Type B pancreatic cell (in vitro differentiated cells): ENCODE measurements at places on chromosomes 3 and 15. TPM values are rescaled to one million over a fixed set of nuclear protein-coding genes. Genes with fewer than 3 reads are reported as not detected.

GRCh38 chr3:161163297-161163696 lies 57.8 kb upstream of the NMD3 start:
- DNase-seq: no peak
- H3K4me3 ChIP-seq: no peak overlapping the region
- no peaks in the 10 kb centered on the region for H3K4me1 ChIP-seq
- H3K27ac ChIP-seq: no peak overlapping the region
- no peaks in the 10 kb centered on the region for H3K36me3 ChIP-seq

GRCh38 chr15:96349034-96349856 lies 18.7 kb downstream of the NR2F2 start:
- peaks cover 4% of the 10 kb centered on the region for H3K36me3 ChIP-seq
- peaks cover 82% of the 10 kb centered on the region for H3K4me1 ChIP-seq
- H3K4me3 ChIP-seq: peak overlapping the region; percentile 95

- peaks cover 22% of the 10 kb centered on the region for H3K4me1 ChIP-seq
- no peaks in the 10 kb centered on the region for H3K36me3 ChIP-seq
- no peak overlapping the region for H3K27ac ChIP-seq
- H3K27me3 ChIP-seq: no peaks in the 10 kb centered on the region
These were observed 128.1 kb downstream of the RPL22L1 start for GRCh38 chr3:170741756-170742529.

GRCh38 chr15:42108806-42109205 lies 14.4 kb upstream of the PLA2G4D start:
- peaks cover 4% of the 10 kb centered on the region for H3K4me1 ChIP-seq
- H3K27me3 ChIP-seq: no peaks in the 10 kb centered on the region
- no peak overlapping the region for H3K27ac ChIP-seq
- no peak overlapping the region for H3K4me3 ChIP-seq
- DNase-seq: no peak

DNA sequence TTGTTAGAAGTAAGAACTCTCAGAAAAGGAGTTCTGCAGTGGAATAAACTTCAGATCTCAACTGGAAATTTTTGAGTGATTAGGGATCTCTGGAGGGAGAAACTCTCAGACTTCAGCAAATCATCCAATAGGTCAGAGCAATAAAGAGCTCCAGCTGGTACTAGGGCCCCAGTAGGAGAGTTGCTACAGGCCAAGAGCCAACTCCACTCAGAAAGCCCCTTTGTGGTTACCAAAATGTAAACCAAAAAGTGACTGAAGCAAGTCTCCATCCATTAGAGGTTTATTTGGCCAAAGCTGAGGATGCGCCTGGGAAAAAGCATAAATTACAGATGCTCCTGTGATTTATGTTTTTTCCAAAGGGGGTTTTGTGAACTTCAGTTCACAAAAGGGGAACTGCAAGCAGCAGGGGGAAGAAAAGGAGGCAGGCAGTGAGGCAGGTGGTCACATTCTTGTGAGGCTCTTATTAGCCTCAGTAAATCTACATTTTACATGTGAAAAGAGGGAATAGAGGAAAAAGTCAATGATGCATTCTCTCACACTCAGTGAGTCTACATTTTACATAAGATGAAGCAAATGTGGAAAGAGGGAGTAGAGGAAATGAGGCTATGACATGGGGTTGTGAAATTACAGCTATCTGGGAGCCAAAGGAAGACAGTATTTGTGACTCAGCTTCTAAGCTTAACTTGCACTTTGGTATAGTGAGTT lies 92.4 kb upstream of the DAZL start:
- no peaks in the 10 kb centered on the region for H3K36me3 ChIP-seq
- H3K4me3 ChIP-seq: no peak overlapping the region
- H3K27ac ChIP-seq: no peak overlapping the region
- peaks cover 12% of the 10 kb centered on the region for H3K4me1 ChIP-seq
- no peak for DNase-seq
- no peaks in the 10 kb centered on the region for H3K27me3 ChIP-seq

GRCh38 chr3:136151219-136151618 lies 44.9 kb downstream of the MSL2 start:
- H3K36me3 ChIP-seq: peaks cover 28% of the 10 kb centered on the region
- peak overlapping the region; percentile 32 for H3K27ac ChIP-seq
- no peaks in the 10 kb centered on the region for H3K27me3 ChIP-seq
- H3K4me3 ChIP-seq: no peak overlapping the region
- DNase-seq: no peak
- H3K4me1 ChIP-seq: peaks cover 13% of the 10 kb centered on the region

DNA sequence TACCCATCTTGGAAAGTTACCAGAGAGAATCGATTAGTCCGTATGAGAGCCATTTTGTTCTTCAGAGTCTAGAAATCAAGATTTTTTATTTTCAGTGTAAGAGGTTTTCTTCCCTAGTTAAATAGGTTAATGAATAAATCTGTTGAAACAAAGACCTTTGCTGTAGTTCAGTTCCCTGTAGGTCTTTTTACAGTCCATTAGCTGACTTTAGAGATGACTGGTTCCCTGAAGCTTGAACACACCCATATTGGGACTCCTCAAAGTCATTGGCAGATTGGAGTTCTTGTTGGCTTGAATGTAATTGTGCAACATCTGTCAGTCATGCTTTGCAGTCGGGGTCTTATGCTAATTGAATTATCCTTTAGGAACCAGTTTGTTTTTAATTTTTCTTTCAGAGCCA lies 45.3 kb downstream of the SEMA6D start:
- no peak overlapping the region for H3K4me3 ChIP-seq
- H3K36me3 ChIP-seq: peaks cover 43% of the 10 kb centered on the region
- H3K4me1 ChIP-seq: peaks cover 4% of the 10 kb centered on the region
- H3K27ac ChIP-seq: no peak overlapping the region
- no peaks in the 10 kb centered on the region for H3K27me3 ChIP-seq
- DNase-seq: no peak

DNA sequence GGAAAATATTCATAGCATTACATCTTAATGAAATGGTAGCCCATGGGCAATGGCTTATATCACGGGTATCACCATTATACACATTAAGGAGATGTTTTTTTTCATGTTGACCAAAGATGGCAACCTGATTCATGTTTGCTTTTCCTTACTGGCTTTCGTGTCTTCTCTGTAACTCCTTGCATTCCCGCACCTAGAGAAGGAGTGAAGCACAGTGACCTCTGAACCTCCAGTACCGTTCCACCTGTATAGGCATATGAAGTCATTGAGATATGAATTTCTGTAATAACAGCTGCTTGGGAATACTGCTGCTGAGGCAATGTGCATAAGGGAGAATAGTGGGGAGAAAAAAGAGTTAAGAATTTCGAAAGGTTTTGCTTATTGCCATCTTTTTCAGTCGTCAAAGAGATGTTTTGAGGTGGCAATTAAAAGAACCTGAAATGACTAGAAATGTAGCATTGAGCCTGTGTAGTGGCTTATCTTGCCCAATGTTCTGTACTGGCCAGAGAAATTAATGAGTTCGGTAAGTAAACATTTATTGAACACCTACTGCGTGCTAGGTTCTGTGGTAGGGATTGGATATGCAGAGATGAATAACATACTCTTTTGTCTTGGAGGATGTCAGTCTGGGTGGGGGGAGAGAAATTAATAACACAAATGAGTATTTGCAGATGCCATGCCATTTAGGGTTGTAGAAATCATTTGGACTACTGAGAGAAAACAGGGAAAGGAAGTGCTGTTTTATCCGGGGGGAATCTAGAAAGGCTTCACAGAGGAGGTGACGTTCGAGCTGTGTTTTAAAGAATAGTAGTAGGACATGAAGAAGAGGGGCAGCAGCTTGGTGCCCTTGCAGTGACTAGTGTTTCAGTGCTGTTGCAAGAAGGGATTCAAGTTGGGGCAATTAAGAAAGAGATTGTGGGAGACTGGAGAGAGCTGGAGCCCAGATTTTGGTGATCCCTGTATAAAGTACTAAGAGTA lies 2.5 kb downstream of the FEM1B start:
- DNase-seq: no peak
- H3K4me1 ChIP-seq: peaks cover 37% of the 10 kb centered on the region
- peak overlapping the region; percentile 95 for H3K27ac ChIP-seq
- no peaks in the 10 kb centered on the region for H3K27me3 ChIP-seq

DNA sequence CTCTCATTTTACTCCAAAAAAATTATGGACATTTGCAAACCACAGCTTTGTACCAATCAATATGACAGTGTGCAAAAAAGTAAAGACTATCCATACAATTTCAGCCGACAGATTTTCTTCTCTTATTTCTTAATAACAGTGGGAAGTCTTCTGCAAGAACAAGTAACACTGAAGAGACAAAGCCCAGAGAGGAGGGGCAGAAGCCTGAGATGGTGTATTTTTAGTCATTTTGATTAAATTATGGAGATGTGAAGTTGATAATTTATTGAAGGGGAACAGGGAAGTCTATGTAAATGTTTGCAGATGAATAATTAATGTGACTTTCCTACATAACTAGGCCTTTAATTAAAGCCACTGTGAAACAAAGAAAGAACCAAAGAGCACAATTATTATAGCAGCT lies 45.7 kb upstream of the IGSF11 start:
- no peaks in the 10 kb centered on the region for H3K36me3 ChIP-seq
- H3K4me1 ChIP-seq: no peaks in the 10 kb centered on the region
- no peaks in the 10 kb centered on the region for H3K27me3 ChIP-seq
- DNase-seq: no peak
- H3K4me3 ChIP-seq: no peak overlapping the region

GRCh38 chr3:67976663-67977062 lies 322.3 kb upstream of the SUCLG2 start:
- H3K4me3 ChIP-seq: no peak overlapping the region
- no peaks in the 10 kb centered on the region for H3K36me3 ChIP-seq
- H3K27ac ChIP-seq: no peak overlapping the region
- no peak for DNase-seq

GRCh38 chr15:70324001-70324974 lies 226.6 kb upstream of the TLE3 start:
- H3K4me1 ChIP-seq: peaks cover 48% of the 10 kb centered on the region
- DNase-seq: peak; percentile 68
- H3K36me3 ChIP-seq: no peaks in the 10 kb centered on the region
- H3K27ac ChIP-seq: peak overlapping the region; percentile 77
- peaks cover 10% of the 10 kb centered on the region for H3K27me3 ChIP-seq

DNA sequence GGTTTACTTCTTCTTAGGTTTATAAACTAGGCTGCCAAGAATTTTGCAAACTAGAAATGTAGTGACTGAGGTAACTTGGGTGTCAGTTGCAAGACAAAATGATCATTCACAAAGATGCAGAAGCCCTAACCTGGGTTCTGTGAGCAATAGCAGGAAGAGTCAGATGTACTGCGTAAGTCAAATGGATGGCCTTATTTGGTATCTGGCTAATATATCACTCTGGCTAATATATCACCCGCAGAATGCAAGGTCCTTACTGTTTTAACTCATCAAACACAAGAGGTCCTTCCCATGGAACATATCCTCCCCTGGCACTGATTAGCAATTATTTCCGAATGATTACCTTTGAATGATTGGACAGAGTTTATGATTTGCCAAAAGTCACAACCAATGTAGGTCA lies 37.4 kb downstream of the RBMS3 start:
- no peak for DNase-seq
- H3K27me3 ChIP-seq: no peaks in the 10 kb centered on the region

DNA sequence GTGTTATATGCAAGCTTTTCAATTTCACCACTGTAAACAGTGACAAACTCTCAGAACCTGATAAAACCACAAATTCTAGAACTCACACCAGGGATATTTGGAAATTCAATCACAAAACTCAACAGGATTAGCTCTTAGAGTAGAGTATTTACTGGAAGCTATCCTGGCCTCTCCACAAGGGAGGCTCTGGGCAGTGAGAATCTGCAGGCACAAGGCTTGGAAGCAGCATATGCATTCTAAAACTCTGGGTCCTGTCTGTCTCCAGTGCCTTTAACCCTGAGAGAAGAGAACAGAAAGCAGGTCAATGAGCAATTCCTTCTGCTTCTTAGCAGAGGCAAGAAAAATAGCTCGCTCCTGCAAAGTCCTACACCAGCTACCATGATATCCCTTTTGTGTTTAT lies 23.4 kb downstream of the PLSCR4 start:
- DNase-seq: no peak
- peaks cover 3% of the 10 kb centered on the region for H3K4me1 ChIP-seq
- H3K4me3 ChIP-seq: no peak overlapping the region
- no peak overlapping the region for H3K27ac ChIP-seq
- H3K36me3 ChIP-seq: no peaks in the 10 kb centered on the region

DNA sequence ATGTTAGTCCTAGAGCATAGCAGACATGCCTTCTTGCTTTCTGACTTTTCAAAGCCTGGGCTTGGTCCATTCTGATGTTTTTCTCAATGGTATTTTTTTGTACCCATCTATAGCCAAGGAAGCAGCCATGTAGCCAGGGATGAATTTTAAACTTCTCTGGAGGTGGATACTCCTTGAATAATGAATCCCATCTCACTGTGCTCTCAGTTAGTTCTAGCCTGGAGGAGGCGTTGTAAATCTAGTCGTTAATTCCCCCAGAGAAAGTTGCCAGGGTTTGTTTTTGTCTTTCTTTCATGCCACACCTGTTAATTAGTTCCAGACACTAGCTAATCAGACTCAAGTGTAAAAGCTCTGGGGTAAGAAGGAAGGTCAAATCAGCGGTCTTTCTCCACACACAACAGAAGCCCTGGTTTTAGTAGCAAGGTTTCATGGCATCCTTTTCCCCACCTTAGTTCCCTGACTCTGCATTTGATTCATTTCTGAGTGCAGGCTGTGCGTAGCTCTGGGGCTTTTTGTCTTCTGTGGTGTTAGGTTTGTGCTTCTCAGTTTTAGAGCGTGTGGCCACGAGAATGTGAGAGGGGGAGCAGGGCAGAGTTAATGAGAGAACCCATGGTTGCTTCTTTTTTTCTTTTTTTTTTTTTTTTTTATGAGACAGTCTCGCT lies 19.7 kb downstream of the PTPRG start:
- H3K27ac ChIP-seq: no peak overlapping the region
- peaks cover 32% of the 10 kb centered on the region for H3K4me1 ChIP-seq
- H3K36me3 ChIP-seq: peaks cover 10% of the 10 kb centered on the region
- no peak for DNase-seq
- no peak overlapping the region for H3K4me3 ChIP-seq

Gene SPSB4
- 4.7 and 23.8 TPM in 2 replicates for total RNA-seq

Gene UPK1B
- 49.2 and 105 TPM in 2 replicates for total RNA-seq

Gene CCR9
- not detected in 2 replicates for total RNA-seq

Gene SAMD7
- not detected in 2 replicates for total RNA-seq

Gene NOP10
- 143 and 157 TPM in 2 replicates for total RNA-seq

Gene TIMP4
- 0.43 and 0.48 TPM in 2 replicates for total RNA-seq
